Thoracic aorta (tissue), 2 donors: ENCODE measurements at places on chromosomes 6 and 20. TPM values are rescaled to one million over a fixed set of nuclear protein-coding genes. Genes with fewer than 3 reads are reported as not detected.

DNA sequence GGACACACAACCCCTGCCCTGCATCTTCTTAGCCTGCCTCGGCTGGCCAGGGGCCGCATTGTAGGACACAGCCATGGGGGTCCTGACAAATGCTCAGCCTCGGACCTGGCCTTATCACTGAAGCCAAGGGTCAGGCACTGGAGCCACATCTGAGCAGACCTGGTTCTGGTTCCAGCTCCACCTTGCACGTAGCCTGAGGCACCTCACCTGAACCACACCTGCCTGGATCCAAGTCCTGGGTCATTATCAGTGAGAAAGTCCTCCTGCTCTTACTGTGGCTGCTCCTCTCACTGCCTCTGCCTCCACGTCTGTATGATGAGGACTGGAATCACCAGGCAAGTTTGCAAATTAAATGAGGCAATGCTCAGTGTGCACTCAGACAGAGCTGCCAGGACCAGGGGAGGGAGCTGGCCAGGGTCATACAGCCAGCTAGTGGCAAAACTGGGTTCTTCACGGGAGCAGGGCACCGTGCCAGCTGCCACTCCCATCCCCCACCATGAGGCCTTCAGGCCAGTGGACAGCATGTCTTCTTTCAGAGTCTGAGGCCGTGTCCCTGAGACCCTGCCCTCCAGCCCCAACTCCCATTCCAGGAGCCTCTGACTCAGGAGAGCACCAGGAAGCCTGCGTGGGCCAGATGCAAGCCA, 40.2 kb downstream of the MRPL14 start:
- H3K27me3 ChIP-seq = no peaks in the 10 kb centered on the region
- H3K4me1 ChIP-seq = no peaks in the 10 kb centered on the region
- H3K27ac ChIP-seq = no peak overlapping the region
- no peak for DNase-seq
- H3K36me3 ChIP-seq = peaks cover 8% of the 10 kb centered on the region

- no peaks in the 10 kb centered on the region for H3K36me3 ChIP-seq
- no peaks in the 10 kb centered on the region for H3K4me1 ChIP-seq
- H3K4me3 ChIP-seq = no peak overlapping the region
- H3K27ac ChIP-seq = no peak overlapping the region
- H3K27me3 ChIP-seq = no peaks in the 10 kb centered on the region
These were observed 67.3 kb downstream of the STK35 start for GRCh38 chr20:2168946-2169345.

The PI16 gene
- total RNA-seq = 89.7 TPM

The BPIFB1 gene
- total RNA-seq = not detected

The SIRPD gene
- not detected for total RNA-seq

The GPR63 gene
- 3.4 TPM for total RNA-seq

DNA sequence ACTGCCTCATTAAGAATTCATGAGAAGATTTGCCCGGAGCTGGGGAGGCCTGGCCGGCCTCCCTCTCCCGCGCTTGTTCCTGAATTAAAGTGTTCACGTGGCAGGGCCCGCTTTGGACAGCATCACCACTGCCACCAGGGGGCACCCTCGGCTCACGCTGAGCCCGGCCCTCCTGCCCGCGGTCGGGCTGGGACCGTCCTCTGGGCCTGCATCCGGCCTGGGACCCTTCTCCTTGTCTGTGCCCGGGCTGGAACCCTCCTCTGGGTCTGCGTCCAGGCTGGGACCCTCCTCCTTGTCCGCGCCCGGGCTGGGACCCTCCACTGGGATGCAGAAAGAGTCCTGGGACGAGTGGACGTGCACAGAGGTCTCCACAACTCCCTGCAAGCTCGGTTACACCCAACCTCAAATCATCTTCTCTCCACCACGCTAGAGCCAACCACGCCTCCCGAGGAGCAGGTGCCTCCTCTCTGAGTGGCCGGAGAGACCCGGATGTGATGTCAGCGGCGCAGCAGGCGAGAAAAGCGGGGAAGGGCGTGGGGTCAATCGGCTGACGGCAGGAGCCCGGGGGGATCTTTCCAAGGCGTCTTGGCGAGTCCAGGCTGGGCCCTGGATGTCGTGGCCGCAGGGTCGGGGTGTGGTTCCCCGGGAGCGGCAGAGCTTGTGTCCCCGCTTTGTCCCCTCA, 50.9 kb upstream of the DACT2 start:
- H3K27ac ChIP-seq = no peak overlapping the region
- peaks cover 5% of the 10 kb centered on the region for H3K4me1 ChIP-seq
- no peaks in the 10 kb centered on the region for H3K27me3 ChIP-seq
- H3K4me3 ChIP-seq = no peak overlapping the region

GRCh38 chr6:156777577-156778453, 637 bp downstream of the ARID1B start:
- no peaks in the 10 kb centered on the region for H3K27me3 ChIP-seq
- DNase-seq = no peak
- peaks cover 19% of the 10 kb centered on the region for H3K4me1 ChIP-seq
- no peaks in the 10 kb centered on the region for H3K36me3 ChIP-seq

The GABRR1 gene
- total RNA-seq = not detected

The BANF2 gene
- not detected for total RNA-seq

DNA sequence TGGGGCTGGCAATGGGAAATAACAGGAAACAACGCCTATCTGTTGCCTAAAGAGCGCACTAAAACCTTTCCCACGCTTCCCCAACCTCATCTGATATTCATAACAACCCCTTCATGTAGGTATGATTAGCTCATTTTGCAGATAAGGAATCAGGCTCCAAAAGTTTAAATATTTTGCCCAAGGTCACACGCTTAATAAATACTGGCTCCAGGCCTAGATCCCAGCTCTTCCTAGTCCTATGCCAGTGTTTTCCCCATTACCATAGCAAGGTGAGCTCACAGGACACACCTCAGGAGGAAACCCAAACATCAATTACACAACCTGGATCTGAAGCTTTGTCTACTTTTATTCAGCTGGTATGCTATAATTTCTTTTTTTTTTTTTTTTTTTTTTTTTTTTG, 19.6 kb downstream of the MBOAT1 start:
- no peak overlapping the region for H3K27ac ChIP-seq
- H3K4me1 ChIP-seq = no peaks in the 10 kb centered on the region
- no peak for DNase-seq
- no peaks in the 10 kb centered on the region for H3K27me3 ChIP-seq
- no peak overlapping the region for H3K4me3 ChIP-seq
- no peaks in the 10 kb centered on the region for H3K36me3 ChIP-seq

DNA sequence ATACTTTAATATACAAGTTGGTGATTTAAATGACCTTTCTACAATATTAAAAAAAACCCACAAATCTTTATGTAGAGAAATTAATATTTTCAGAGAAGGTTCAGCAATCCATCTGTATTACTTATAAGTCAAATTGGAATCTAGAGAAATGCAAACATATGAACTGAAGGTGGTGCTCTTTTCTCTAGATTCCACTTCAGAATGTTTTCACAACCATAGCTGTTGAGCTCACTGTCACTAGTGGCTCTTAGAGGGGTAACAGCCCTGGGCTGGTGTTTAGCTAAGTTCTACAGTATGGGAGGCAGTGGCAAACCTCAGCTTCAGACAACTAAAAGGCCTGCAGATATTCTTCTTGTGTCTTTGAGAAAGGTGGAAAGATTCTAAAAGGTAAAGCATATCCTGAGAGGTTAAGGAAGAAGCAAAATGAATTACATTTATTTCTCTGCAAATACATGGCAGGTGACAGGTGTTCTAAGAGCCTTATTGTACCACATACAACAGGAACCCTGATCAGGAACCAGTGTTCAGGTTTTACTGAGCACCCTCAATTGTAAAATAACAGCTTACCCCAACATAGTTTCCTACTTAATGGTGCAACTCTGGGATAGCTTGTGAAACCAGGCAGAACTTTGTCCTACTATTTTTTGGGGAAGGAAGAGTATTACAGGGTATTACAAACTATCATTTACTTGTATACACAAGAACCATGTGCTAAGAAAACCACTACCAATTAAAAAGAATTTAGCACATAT, 56.6 kb upstream of the SAMHD1 start:
- H3K27me3 ChIP-seq = no peaks in the 10 kb centered on the region
- no peak overlapping the region for H3K27ac ChIP-seq
- no peak for DNase-seq
- peaks cover 3% of the 10 kb centered on the region for H3K36me3 ChIP-seq
- no peaks in the 10 kb centered on the region for H3K4me1 ChIP-seq
- H3K4me3 ChIP-seq = no peak overlapping the region

The PTCHD4 gene
- 2.7 TPM for total RNA-seq

- H3K36me3 ChIP-seq = no peaks in the 10 kb centered on the region
- no peak for DNase-seq
- H3K4me3 ChIP-seq = no peak overlapping the region
- H3K27me3 ChIP-seq = no peaks in the 10 kb centered on the region
- peaks cover 25% of the 10 kb centered on the region for H3K4me1 ChIP-seq
These were observed 2.7 kb downstream of the HIVEP1 start for GRCh38 chr6:12014873-12015149.

DNA sequence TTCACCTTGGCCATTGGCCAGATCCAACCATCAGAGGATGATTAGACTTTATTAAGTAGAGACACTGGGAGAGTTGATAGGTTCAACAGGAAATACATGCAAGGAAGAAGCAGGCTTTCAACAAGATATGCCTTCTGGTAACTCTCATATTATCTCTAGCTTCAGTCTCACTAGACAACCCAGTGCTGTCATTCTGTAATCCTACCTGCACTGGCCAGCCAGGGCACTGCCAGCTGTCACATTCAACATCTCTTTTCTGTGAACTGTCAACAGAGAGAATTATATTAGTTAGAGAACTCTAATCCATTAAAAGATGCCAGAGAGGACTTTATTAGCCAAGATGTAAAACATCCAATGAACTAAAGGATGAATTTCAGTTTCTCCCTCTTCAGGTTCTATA, 337.9 kb upstream of the JAG1 start:
- H3K27ac ChIP-seq = no peak overlapping the region
- peaks cover 6% of the 10 kb centered on the region for H3K4me1 ChIP-seq
- no peak overlapping the region for H3K4me3 ChIP-seq
- H3K27me3 ChIP-seq = no peaks in the 10 kb centered on the region

- H3K4me1 ChIP-seq = peaks cover 16% of the 10 kb centered on the region
- H3K36me3 ChIP-seq = no peaks in the 10 kb centered on the region
- no peaks in the 10 kb centered on the region for H3K27me3 ChIP-seq
- no peak overlapping the region for H3K4me3 ChIP-seq
- no peak for DNase-seq
These were observed 29.1 kb downstream of the WRNIP1 start for GRCh38 chr6:2794171-2794730.

GRCh38 chr6:7051780-7052442, 55.9 kb upstream of the RREB1 start:
- no peaks in the 10 kb centered on the region for H3K36me3 ChIP-seq
- DNase-seq = no peak
- H3K4me1 ChIP-seq = peaks cover 4% of the 10 kb centered on the region
- H3K27me3 ChIP-seq = no peaks in the 10 kb centered on the region
- H3K4me3 ChIP-seq = peak overlapping the region; percentile 81
- peak overlapping the region; percentile 56 for H3K27ac ChIP-seq

The RAB23 gene
- 43.7 TPM for total RNA-seq

DNA sequence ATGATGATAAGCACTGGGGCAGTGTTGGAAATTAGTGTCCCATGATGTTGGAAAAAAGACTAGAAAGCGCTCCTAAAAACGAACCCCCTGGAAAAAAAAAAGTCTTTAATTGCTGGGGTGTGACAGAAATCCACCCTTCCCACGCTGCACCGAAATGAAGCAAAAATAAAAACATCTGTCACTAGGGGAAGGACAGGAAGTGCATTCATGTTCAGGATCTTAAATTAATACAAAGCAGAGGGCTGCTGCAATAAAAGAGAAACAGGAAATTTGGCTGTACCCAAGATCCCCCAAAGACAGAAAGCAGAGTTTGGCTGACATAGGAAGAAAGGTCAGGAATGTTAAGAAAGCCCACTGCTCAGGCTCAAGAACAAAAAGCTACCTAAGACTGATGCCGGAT, 333.9 kb downstream of the TBC1D32 start:
- no peaks in the 10 kb centered on the region for H3K27me3 ChIP-seq
- H3K4me1 ChIP-seq = no peaks in the 10 kb centered on the region
- no peak overlapping the region for H3K27ac ChIP-seq
- no peak for DNase-seq

GRCh38 chr6:90483956-90484355, 102.9 kb downstream of the MAP3K7 start:
- no peak overlapping the region for H3K27ac ChIP-seq
- no peak overlapping the region for H3K4me3 ChIP-seq
- no peak for DNase-seq
- no peaks in the 10 kb centered on the region for H3K4me1 ChIP-seq

GRCh38 chr20:51647674-51648570, 105.4 kb upstream of the NFATC2 start:
- H3K4me1 ChIP-seq = no peaks in the 10 kb centered on the region
- no peak overlapping the region for H3K27ac ChIP-seq
- no peak overlapping the region for H3K4me3 ChIP-seq
- H3K27me3 ChIP-seq = no peaks in the 10 kb centered on the region

The ADGRB3 gene
- total RNA-seq = 2.4 TPM

The ZFP57 gene
- not detected for total RNA-seq

The BIRC7 gene
- total RNA-seq = not detected

The HNF4A gene
- total RNA-seq = 0.78 TPM

DNA sequence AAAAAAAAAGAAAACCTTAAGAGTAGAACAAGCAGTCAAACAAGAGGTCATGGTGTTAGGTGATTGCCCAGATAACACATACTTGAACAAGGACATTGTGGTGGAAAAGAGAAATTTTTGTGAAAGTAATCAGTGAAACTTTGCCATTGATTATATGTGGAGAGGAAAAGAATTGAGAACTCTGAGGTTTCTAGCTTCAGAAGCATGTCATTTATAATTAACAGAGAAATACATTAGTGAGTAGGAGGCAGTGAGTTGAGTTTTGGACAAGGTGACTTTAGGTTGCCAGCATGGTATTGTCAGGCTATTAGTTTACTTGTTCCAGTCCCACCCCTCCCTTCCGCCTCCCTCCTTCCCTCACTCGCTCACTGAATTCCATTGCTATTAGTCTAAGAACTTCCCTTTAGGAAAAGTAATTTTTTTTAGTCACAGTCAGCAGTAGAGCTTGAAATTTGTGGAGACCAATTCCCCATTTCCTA, 17.2 kb downstream of the TAB2 start:
- peak; percentile 15 for DNase-seq
- H3K4me3 ChIP-seq = peak overlapping the region; percentile 6
- H3K27ac ChIP-seq = peak overlapping the region; percentile 41
- H3K36me3 ChIP-seq = no peaks in the 10 kb centered on the region
- peaks cover 63% of the 10 kb centered on the region for H3K4me1 ChIP-seq

GRCh38 chr6:11917951-11918738, 94.0 kb upstream of the HIVEP1 start:
- H3K36me3 ChIP-seq = no peaks in the 10 kb centered on the region
- no peak overlapping the region for H3K4me3 ChIP-seq
- H3K27ac ChIP-seq = no peak overlapping the region

DNA sequence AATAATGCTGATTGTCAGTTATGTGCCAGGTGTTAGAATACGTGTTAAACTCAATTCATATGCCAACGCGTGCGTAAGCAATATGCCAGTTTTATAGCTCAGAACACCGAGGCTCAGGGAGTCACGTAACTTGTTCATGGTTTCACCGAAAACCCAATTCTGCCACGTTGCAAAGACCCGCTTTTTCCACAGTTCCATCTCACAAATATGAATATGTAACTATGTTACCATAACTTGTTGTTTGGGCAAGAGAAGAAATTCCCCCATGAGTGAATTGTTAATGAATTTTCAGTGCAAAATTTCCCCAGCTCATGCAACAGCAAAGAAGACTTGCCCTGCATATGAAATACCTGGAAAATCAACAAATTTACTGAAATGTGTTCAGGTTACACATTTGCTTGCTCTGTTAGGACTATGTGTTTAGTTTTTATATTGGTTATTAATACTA, 30.1 kb downstream of the SF3B5 start:
- H3K27me3 ChIP-seq = no peaks in the 10 kb centered on the region
- no peaks in the 10 kb centered on the region for H3K36me3 ChIP-seq
- no peak overlapping the region for H3K27ac ChIP-seq
- H3K4me1 ChIP-seq = peaks cover 22% of the 10 kb centered on the region

The NKX2-2 gene
- 0.35 TPM for total RNA-seq

GRCh38 chr6:150320442-150320841, 48.4 kb upstream of the IYD start:
- no peaks in the 10 kb centered on the region for H3K36me3 ChIP-seq
- no peak overlapping the region for H3K4me3 ChIP-seq
- no peaks in the 10 kb centered on the region for H3K27me3 ChIP-seq
